NCI-H226 (cell line): ENCODE measurements at places on chromosomes 16 and 17.

- DNase-seq: no peak
Measured at GRCh38 chr17:19678581-19679453, 30.3 kb downstream of the ALDH3A2 start.

GRCh38 chr17:9968881-9969280 lies 63.8 kb upstream of the RCVRN start:
- DNase-seq: peak; percentile 22

- DNase-seq: no peak
Measured at GRCh38 chr17:42053731-42054500, 3.5 kb upstream of the C17orf113 start.

DNA sequence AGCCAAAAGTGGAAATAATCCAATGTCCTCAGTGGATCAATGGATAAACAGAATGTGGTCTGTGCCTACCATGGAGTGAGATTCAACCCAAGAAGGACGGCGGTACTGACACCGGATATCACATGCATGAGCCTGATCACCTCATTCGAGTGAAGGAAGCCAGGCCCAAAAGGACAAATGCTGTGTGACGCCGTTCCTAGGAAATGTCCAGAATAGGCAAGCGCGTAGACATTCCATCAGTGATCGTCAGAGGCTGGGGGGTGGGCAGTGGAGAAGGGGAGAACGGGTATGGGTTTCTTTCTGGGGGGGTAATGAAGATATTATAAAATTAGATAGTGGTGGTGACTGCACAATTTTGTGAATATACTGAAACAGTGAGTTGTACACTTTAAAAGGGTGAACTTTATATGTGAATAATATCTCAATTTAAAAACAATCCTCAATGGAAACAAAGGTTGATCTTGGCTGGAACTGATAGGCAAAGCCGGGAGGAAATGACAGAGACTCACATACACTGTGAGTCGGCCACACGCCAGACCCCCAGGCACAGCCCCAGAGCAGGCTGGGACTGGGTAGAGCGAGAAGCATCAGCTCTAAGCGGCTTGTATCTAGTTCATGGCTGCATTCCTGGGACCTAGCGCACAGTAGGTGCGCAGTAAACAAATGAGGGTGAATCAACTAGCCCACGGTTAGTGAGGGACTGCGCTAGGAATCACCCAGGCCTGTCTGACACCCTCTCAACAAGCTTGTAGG lies 3.5 kb downstream of the DBNDD1 start:
- no peak for DNase-seq

DNA sequence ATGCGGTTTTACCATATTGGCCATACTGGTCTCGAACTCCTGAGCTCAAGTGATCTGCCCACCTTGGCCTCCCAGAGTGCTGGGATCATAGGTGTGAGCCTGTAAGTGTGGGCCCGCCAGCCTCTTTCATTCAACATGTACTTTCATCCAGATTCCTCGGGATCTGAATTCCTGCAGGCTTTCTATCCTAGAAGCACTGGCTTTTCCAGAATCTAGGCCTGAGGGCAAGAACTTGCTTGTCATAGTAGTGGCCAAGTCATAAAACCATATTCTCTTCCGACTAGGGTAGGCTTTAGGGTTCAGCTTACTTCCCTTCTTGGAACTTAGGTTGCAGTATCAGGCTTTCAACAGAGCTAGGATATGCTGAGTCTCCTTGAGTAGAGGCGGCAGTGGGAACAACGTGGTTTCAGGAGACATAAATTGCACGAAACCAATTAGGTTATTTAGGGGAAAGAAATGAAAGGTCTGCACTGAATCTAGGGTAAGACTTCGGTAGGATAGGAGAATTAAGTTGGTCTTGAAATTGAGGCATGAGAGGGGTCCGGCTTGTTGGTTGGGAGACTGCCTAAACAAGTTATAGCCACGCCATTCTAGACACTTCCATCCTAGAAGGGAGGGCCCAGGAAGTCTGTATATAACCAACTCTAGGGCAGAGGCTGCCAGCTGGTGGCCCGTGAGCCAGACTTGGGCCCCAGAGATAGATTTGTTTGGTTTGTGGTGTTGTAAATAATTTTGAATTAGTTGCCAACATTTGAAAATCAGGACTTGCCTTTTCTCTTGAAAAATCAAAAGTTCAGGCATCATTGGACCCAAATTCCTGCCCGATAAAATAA lies 15.6 kb downstream of the SLC7A6 start:
- DNase-seq: no peak

DNA sequence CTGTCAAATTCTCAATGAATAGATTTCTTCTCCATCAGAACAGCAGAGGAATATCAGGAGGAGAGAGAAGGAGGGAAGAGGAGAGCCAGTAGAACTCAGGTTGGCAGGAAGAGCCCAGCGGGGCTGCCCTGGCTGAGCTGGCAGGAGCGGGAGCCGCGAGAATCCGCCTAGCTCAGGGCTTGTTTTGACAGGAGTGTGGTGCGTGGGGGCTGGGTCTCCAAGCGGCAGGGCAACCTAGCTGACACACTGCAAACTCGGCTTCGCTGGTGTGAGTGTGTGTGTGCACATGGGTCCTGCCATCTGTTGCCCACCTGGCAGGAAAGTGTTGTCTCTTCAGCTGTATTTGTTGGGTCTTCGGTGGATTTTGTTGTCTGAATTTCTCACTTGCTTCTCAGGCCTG lies 27.9 kb upstream of the BCAR1 start:
- no peak for DNase-seq

DNA sequence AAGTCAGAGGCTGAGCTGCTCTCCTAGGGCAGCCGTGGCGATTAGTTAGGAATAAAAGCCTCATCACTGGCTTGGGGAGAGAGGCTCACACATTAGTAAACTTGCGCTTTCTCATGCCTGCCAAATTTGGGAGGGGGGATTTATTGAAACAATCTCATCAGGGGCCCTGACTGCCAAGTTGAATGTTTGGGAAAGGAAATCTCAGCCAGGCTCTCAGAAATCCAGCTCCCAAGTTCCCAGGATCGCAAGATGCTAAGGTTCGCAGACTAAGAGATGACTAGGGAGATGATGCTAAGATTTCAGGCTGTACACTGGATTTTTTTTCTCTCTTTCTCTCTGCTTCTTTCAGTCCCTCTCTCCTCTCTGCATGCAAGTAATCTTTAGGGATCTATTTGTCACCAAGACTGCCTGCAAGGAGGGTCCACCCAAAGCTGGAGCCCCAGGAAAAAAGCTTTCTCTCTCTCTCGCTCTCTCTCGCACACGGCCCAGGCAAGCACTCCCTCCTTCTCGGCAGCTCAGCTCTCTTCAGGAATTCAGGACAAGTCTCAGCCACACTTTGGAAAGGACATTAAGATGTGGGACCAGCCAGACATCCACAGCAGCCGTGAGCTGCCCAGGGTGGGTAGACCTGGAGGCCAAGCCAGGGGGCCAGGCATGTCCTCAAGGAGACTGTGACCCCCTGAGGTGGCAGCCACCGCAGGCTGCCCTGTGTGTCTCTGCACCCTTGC lies 1.4 kb downstream of the GPR139 start:
- DNase-seq: no peak

GRCh38 chr17:45300060-45300751 lies 16.6 kb downstream of the MAP3K14 start:
- DNase-seq: no peak

DNA sequence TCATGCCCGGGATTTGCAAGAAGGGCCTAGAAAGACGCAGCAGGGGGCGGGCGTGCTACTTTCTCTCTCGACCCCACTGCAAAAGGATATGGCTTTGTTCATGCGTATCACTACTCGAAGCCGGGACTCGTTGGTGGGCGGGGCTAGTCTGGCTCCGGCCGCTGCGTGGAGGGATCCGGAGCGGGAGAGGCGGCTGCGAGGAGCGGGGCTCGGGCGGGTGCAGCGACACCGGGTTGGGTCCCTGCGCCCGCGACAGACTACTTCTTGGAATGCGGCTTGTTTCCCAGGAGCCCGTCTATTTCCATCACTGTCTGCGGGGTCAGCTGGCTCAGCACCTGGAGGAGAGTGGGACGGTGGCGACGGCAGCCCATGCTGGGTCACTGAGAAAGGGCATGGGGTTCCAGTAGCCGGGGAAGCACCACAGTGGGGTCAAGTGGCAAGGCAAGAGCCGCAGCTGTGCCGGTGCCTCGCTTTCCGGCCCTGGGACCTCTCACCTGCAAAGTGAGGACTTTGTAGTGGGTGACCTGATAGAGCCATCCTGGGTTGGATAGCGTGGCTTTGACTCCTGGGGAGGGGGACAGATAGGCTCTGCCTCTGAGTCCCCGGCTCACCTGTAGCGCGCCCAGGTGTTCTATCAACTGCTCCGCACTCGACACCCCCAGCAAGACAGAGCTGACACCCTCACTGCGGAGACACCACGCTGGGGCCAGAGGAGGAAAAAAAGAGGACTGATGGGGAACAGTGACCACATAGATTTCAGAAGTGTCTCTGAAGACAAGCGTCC lies 6.6 kb downstream of the KCNAB3 start:
- DNase-seq: no peak

GRCh38 chr17:17531156-17531555 lies 35.0 kb upstream of the RASD1 start:
- no peak for DNase-seq

DNA sequence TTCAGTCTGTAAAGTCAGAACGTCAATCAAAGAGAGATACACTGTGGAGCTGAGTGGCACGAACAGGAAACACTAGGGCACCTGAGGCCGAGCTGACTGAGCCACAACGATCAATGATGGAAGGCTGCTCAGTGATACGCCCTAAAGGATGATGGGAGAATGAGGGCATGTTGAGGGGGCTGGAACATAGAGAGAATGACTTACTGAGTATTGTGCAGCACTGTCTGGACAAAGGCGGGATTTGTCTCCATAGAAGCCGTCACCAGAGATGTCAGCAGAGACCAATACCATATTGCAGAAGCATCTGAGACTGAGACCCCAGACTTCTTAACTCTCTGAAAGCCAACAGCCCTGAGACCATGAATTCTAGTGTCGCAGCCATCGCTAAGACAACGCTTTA lies 33.4 kb downstream of the ZZEF1 start:
- DNase-seq: no peak

DNA sequence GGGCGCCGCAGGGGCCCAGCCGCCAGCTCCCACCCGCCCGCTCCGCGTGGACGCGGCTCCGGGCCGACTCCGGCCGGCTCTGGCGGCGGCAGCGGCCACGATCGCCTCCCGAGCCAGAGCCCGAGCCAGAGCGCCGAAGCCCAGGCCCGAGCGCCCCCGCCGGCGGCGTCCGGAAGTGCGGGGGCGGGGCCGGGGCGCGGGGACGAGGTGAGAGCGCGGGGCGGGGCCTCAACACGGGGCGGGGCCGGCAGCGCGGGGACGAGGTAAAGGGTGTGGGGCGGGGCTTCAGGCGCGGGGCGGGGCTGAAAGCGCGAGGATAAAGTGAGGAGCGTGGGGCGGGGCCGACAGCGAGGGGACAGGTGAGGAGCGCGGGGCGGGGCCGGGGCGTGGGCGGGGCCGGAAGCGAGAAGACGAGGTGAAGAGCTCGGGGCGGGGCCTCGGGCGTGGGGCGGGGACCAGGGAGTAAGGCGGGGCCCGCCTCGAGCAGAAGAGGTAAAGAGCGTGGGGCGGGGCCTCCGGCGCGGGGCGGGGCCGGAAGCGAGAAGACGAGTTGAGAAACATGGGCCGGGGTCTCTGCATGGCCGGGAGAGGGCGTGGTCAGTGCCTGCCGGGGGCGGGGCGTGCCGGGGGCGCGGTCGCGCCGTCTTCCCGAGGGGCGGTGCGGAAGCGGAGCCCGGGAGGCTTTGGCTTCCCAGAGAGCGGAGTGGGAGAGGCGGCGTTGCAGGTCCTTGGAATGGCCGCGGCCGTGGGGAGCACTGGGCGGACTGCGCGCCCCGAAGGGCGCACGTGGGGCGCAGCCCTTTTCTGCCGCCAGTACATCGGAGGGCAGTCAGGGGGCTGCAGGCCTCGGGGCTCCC lies at the start of gene AXIN1:
Gene AXIN1, minus strand, starts transcription at position 177 of the 857 bp plus-strand sequence. CDS start 5,698 bp downstream, outside the sequence.
- DNase-seq: peak; percentile 89

DNA sequence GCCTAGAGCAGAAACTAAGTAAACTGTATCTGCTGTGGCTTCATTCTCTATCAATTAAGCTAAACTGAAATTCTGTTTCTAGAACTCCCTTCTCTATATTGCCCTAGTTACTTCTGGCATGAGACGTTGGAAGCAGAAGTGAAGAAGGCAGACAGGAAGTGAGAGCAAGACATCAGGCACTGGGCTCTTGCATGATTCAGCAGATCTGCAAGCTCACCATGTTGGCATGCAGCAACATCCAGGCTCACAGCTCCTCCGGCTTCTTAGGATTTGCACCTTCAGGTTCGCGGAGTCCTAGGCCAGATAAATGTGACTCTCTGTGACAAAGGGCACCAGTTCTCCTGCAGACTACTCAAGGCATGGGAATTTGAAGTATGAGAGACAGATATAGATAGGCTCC lies 148.3 kb downstream of the CDH8 start:
- peak; percentile 54 for DNase-seq

DNA sequence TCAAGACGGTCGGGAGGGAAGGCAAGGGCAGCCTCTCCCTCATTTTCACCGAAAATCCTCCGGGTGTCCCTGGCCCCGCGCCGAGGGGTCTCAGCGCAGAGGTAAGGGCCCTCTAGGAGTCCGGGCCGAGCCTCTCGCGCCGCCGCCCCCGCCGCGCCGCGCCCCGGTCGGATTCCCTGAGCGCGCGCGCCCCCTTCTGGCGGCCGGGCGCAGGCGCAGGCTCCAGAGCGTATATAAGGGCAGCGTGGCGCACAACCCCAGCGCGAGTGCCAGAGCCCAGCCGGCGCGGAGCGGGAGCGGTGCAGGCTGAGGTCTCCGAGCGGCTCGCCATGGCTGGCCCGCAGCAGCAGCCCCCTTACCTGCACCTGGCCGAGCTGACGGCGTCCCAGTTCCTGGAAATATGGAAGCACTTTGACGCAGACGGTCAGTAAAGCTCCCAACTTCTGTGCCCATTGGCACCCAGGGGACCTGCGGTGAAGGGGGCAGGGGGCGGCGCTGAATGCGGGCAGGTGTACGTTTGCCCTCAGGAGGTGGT lies at the start of gene CALB2:
Gene CALB2, plus strand, starts transcription at position 260 of the 535 bp plus-strand sequence. Its CDS starts 70 bp downstream, at position 330.
- DNase-seq: peak; percentile 42

DNA sequence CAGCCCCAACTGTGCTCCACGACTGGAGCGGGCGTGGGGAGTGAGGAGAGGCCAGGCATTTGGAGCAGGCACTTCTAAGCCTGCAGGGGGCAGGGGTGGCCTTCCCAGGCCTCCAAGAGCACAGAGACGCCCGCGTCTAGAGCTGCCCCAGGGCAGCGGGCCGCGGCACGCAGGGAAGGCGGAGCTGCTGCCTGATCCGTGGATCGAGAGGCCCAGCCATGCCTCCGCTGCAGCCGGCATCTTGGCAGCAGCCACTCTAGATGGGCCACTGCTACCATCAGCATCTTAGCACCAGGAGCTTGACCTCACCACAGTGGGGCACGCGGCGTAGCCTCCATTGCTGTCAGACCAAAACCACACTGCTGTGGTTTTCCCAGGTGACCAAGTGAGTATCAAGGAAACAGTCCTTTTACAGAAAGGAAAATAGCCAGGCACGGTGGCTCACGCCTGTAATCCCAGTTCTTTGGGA lies 20.4 kb upstream of the WDR45B start:
- no peak for DNase-seq

DNA sequence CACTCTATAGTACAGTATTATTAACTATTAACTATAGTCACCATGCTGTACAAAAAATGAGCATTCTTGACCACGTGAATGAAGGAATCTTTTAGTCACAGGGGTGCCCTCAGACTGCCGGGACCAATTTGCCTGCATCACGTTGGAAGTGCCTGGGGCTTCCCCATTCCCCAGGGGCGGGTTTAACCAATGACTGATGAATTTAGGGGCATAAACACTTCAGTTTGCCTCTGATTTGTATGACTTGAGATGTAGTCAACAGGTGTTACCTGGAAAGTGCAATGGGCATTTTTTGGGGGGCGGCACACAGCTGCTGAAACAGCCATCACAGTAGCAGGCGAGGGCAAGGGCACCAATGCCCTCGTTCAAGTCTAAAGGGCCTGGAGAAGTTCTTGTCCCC lies 8.7 kb upstream of the PYY start:
- DNase-seq: no peak
